ENCODE measurements at places on chromosomes 2 and 18. TPM values are rescaled to one million over a fixed set of nuclear protein-coding genes. Genes with fewer than 3 reads are reported as not detected.

Gene TMEM247
- total RNA-seq, result not detected

Gene GCA
- total RNA-seq, result 25.4 TPM

Gene DUSP19
- 9.7 TPM for total RNA-seq

Gene COL3A1
- 19.1 TPM for total RNA-seq

Gene CNGA3
- total RNA-seq, result 6.3 TPM

Gene IL36RN
- total RNA-seq, result not detected

Gene MSTN
- total RNA-seq, result 1.3 TPM

Gene LMAN2L
- 24.4 TPM for total RNA-seq

Gene MAL
- not detected for total RNA-seq

Gene SLC19A3
- total RNA-seq, result 3.1 TPM

Gene RNU2-63P
- total RNA-seq, result not detected

Gene VIL1
- not detected for total RNA-seq

Gene NEU2
- not detected for total RNA-seq

Gene IL1RL2
- total RNA-seq, result 0.63 TPM

Gene KHK
- 6.9 TPM for total RNA-seq

Gene CHRND
- total RNA-seq, result not detected

Gene SKA1
- total RNA-seq, result 1.9 TPM

Gene GALNT14
- 16.0 TPM for total RNA-seq

Gene GLI2
- total RNA-seq, result 6.3 TPM

Gene DOK6
- total RNA-seq, result 94.5 TPM

Gene CBLN2
- 43.8 TPM for total RNA-seq

Gene GKN2
- not detected for total RNA-seq

Gene GCG
- total RNA-seq, result not detected

Gene COL6A3
- total RNA-seq, result 2.8 TPM

Gene VIT
- 0.31 TPM for total RNA-seq

Gene RAB6C
- 0.63 TPM for total RNA-seq

Gene NAT8
- total RNA-seq, result not detected

Gene IL1R2
- total RNA-seq, result not detected

Gene TEX44
- total RNA-seq, result not detected

Gene CD8B
- total RNA-seq, result not detected

Gene KLHL41
- total RNA-seq, result 2.8 TPM

Gene HAAO
- 1.3 TPM for total RNA-seq
